Mammary epithelial cell (primary cell): ENCODE measurements at places on chromosomes 11 and 22.
A peak's percentile ranks its signal among the peaks of the same experiment; 100 is the strongest.

- DNase-seq: no peak
Observed at GRCh38 chr11:123135863-123136446, 59.1 kb downstream of the CLMP start.

GRCh38 chr11:34050581-34051348 is 766 bp upstream of the CAPRIN1 start:
- DNase-seq: peak; percentile 21

DNA sequence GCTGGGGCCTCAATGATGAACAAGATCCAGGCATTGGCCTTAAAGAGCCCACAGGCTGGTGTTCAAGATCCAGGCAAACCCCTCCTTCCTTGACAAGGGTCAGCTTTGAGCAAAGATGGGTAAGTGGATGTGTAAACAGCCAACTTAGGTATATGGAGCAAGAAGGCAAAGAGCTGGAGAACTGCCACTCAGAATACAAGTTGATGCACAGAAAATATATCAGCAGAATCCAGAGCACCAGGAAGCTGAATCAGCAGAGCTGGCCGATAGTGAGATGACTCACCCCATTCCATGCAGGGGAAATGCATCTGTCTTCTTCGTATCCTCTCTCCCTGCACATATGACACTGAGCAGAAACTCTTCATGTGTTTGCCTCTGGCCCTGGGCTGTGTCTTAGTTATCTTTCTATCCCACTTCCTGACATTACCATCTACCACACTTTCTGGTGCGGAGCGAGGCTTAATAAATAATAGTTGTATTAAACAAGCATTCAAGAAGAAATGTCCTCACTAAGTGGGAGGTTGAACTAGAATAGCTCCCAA is 57.8 kb downstream of the ENDOD1 start:
- peak; percentile 88 for DNase-seq

DNA sequence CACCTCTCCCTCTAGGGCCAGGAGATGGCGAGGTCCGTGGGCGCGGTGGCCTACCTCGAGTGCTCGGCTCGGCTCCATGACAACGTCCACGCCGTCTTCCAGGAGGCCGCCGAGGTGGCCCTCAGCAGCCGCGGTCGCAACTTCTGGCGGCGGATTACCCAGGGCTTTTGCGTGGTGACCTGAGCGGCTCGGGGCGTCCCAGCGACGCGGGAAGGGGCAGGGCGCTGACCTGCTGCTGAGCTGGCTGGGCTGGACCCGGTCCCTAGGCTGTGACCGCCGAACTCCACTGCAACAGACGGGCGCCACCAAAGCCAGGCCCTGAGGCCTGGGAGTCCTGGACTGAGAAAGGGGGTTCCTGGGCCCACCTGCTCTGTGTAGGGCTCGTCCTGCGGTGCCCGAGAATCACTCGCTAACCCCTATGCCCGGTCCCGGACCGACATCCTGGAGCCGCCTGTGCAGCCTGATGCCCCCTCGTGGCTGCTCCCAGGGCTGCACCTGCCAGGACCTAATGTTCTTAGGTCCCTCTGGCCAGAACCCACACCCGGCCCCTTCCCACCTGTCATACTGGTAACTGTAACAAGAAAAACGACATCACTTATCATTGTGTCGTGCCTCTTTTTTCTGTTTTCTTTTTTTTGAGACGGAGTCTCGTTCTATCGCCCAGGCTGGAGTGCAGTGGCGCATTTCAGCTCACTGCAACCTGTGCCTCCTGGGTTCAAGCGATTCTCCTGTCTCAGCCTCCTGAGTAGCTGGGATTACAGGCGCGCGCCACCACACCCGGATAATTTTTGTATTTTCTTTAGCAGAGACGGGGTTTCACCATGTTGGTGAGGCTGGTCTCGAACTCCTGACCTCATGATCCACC is 15.0 kb downstream of the RHOD start:
- DNase-seq: no peak

DNA sequence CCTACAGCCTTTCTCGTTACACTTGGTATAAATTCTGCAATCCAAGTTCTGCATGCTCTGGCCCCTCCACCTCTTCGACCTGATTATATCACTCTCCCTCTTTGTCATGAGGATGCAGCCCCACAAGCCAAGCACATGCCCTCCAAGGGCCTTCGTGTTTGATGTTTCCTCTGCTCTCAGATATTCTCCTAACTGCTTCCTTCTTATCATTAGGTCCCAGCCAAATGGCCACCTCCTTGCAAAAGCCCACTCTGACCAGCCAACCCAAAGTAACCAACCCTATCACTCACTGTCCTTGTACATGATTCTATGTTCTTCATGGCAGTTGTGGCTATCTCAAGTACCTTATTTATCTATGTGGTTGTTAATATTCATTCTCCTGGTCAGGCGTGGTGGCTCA is 38.3 kb upstream of the LRRC55 start:
- no peak for DNase-seq

GRCh38 chr11:64489831-64490441 is 101.1 kb upstream of the SLC22A12 start:
- DNase-seq: peak; percentile 27

- no peak for DNase-seq
Observed at GRCh38 chr11:30522536-30523243, 63.5 kb downstream of the MPPED2 start.

GRCh38 chr11:1150116-1150515 is 7.6 kb upstream of the MUC5AC start:
- DNase-seq: no peak

DNA sequence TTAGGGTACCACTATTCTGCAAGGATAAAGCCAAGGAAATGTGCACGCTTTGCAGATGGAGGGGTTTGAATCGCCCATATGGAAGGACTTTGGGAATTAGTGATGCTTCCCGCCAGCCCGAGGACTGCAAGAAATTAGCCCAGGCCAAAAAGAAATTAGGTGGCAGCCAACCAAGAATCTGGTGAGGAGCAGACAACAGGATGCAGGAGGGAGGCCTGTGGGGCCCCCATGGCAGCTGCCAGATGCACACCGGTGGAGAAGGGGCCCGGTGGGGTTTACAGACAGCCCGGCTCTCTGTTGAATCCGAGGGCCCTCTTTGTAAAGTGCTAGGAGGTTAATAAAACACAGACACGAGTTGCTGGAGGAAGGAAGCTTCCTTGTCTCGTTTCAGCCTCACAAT is 73.5 kb downstream of the TIMP3 start:
- DNase-seq: no peak

GRCh38 chr11:2290351-2290841 is 11.3 kb downstream of the C11orf21 start:
- DNase-seq: no peak

- no peak for DNase-seq
Observed at GRCh38 chr11:73388265-73389133, 12.3 kb downstream of the RELT start.

- no peak for DNase-seq
Observed at GRCh38 chr22:25375683-25376082, 156.2 kb downstream of the CRYBB2 start.

- no peak for DNase-seq
Observed at GRCh38 chr11:20658135-20658534, 11.3 kb upstream of the NELL1 start.

DNA sequence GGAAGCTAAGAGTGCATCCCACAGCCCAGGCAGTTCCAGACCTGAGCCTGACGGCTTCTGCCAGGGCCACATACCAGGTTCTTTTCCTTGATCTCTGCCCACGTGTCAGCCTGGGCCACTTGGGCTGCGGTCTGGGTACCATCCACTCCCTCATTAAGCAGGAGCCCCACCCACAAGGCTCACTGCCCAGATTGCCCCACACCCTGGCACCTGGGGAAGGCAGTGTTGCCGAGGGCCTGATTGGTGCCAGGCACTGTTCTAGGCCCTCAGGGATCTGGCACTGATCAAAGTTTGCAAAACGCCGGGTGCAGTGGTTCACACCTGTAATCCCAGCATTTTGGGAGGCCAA is 15.4 kb downstream of the GGA1 start:
- DNase-seq: no peak

GRCh38 chr22:29964776-29965175 is 81.8 kb downstream of the MTMR3 start:
- DNase-seq: no peak

GRCh38 chr22:50612528-50613221 is 12.1 kb downstream of the MAPK8IP2 start:
- no peak for DNase-seq

DNA sequence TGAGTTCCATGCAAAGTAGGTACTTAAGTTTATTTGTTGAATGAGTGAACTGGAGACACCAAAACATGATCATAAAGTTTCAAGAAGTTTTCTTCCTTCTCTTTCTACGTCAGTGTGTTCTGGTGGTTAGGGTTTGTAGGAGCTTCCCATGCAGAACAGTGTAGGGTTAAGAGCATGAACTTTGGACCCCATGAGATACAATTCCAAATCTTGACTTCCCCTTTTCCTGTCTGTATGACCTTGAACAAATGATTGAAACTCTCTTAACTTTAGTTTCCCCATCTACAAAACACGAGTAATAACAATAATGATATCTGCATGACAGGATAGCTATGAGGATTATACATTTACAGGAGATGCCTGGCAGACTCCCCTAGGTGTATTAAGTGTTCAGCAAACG is 41.0 kb upstream of the TENM4 start:
- DNase-seq: no peak

DNA sequence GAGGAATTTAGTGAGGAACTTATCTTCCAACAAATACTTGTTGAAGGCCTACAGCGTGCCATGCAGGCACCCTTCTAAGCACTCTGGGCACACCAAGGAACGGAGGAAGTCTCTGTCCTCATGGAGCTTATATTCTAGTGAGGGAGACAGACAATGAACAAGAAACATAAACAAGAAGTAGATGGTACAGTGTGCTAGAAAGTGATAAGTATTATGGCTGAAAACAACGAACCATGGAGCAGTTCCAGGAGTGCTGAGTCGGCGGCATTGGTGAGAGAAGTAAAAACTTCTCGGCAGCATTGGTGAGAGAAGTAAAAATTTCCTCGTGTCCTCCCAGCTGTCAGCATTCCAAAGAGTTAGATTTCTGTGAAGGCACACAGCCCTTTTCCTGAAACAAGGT is 53.2 kb downstream of the FAM76B start:
- DNase-seq: no peak

GRCh38 chr11:126521196-126521595 is 165.7 kb downstream of the ST3GAL4 start:
- DNase-seq: no peak

DNA sequence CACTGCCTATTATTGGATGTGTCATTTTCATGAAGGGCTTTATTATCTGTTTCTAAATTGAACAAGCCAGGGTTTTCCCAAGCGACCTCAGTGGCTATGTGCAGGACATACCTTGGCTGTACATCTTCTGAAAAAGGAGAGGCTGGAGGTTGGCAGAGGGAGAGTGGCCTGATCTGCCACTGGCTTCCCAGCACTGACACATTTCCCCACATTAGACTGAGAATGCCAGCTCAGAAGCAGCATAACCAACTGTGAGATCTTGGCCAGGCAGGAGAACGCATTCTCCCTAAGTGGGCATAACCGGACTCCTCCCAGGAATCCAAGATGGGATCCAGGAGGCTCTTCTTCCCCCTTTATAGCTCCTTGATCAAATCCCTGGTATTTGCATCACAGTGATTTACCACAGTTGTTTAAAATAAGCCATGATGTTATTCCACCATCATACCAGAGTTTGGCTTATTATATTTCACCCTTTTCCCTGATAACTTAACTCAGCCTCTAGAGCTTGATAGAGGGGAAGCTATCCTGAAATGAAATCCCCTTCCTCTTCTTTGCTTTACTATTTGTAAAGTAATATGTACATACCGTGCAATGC is 33.8 kb downstream of the AMOTL1 start:
- DNase-seq: no peak
